Subcutaneous preadipocyte (primary cell): ENCODE measurements at places on chromosomes 12 and 14. TPM values are rescaled to one million over a fixed set of nuclear protein-coding genes. Genes with fewer than 3 reads are reported as not detected.

The GPX2 gene
- total RNA-seq, result not detected in 2 replicates

The TSPAN19 gene
- under 0.01 and 0.39 TPM in 2 replicates for total RNA-seq

The COCH gene
- total RNA-seq, result 1.1 and 1.2 TPM in 2 replicates

The PELI2 gene
- total RNA-seq, result 7.3 and 10.9 TPM in 2 replicates

The TCL1B gene
- total RNA-seq, result not detected in 2 replicates

The TTC6 gene
- total RNA-seq, result under 0.01 TPM in 1 of 2 replicates, not detected in the other

The RNASE7 gene
- total RNA-seq, result not detected in 2 replicates

The TMEM30B gene
- total RNA-seq, result under 0.01 and 0.20 TPM in 2 replicates

The MIPOL1 gene
- 8.5 and 11.3 TPM in 2 replicates for total RNA-seq

The ADAMTS20 gene
- not detected in 2 replicates for total RNA-seq

The GLI1 gene
- total RNA-seq, result under 0.01 and 0.78 TPM in 2 replicates
